CD4-positive, CD25-positive, alpha-beta regulatory T cell (primary cell): ENCODE measurements at places on chromosomes 12 and 14. TPM values are rescaled to one million over a fixed set of nuclear protein-coding genes. Genes with fewer than 3 reads are reported as not detected.

- no peak for DNase-seq
Observed at GRCh38 chr14:35390577-35391387, 13.8 kb downstream of the NFKBIA start.

DNA sequence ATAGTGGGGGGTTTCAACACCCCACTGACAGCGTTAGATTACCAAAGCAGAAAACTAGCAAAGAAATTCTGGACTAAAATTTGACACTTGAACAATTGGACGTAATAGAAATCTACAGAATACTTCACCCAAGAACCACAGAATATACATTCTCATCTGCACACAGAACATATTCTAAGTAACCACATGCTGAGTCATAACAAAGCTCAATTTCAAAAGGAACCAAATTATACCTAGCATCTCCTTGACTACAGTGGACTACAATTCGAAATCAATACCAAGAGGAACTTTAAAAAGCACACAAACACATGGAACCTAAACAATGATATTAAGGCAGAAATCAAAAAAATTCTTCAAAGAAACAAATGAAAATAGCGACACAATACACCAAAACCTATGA is 871.6 kb upstream of the MDGA2 start:
- DNase-seq, result no peak

Gene KERA
- polyA plus RNA-seq, result not detected

Gene TRHDE
- not detected for polyA plus RNA-seq

Gene A2M
- polyA plus RNA-seq, result not detected

GRCh38 chr12:32497864-32498263 is 98.5 kb downstream of the FGD4 start:
- no peak for DNase-seq

- no peak for DNase-seq
Observed at GRCh38 chr14:92122351-92122677, 545 bp downstream of the CPSF2 start.

GRCh38 chr14:63438065-63438757 is 105.0 kb downstream of the PPP2R5E start:
- peak; percentile 12 for DNase-seq
